ENCODE measurements at places on chromosomes 6 and 20.

GRCh38 chr20:48749437-48749836, 78.4 kb downstream of the PREX1 start:
- no peak for DNase-seq

DNA sequence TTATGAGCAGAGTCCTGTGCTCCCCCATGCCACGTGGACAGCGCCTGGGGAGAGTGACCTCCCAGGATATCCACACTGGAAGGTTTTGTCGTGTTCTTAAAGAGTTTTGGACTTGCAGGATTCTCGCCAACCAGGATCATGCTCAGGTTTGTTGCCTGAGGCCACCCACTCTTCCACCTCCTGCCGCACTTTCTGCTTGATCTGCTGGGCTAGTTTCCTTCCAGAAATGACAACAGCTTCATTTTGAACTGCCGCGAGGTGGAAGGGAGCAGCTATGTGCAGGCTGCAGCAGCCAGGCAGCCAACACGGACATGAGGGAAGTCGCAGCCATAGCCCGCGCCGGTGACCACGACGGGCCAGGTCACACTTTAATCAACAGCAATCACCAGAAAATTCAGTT, 27.7 kb upstream of the SEC63 start:
- DNase-seq = no peak

- DNase-seq = no peak
Observed at GRCh38 chr20:20212675-20213096, 155.2 kb upstream of the INSM1 start.

DNA sequence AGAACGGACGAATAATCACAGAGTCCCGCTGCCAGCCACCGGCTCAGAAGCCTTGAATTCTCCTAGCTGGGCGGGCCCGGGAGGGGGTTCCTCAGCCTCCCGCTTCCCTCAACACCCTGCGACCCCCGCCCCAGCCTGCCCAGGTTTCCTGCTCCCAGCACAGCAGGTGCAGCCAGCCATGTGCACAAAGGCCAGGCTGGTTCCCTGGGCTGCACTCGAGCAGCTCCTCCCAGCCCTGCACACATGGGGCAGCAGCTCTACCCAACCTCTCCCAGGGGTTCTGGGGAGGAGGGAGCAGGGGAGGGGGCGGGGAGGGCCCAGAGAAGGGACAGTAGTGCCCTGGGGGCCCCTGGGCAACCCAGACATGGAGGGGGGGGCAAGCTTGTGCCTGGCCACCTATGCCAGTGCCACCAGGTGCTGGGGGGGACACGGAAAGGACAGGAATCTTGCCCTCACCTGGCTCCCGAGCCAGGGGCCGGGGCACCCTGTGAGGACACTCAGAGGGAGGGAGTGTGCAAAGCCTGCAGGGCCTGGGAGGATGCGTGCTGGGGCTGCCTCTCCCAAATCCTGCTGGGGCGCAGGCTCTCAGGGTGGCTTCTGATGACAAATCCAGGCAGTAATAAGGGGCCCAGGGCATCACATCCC, 1.2 kb upstream of the NTSR1 start:
- DNase-seq = no peak

DNA sequence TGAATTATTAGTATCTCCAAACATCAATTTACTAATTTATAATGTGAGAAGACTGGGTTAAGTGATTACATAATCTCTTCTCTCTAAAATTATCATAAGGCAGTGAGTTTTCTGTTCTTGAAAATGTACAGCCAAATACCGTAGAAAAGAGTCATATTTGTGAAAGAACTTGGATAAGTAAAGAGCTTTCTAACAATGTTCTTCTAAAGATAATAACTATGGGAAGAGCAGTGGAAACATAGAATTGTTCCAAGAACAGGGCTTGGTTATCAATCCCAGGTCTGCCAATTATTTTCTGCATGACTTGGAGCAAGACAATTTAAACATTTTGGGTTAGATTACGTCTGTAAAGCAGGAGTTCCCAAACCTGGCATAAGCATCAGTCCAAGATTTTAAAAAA, 198.1 kb upstream of the SGK1 start:
- DNase-seq = no peak

GRCh38 chr6:83867527-83868161, 8.2 kb downstream of the CYB5R4 start:
- peak; percentile 98 for DNase-seq

- no peak for DNase-seq
Observed at GRCh38 chr6:23414051-23414445, 712.0 kb upstream of the NRSN1 start.

- peak; percentile 43 for DNase-seq
Observed at GRCh38 chr6:139376017-139376330, 1.5 kb upstream of the CITED2 start.

GRCh38 chr6:139027620-139028182, 844 bp upstream of the ABRACL start:
- DNase-seq = peak; percentile 54

DNA sequence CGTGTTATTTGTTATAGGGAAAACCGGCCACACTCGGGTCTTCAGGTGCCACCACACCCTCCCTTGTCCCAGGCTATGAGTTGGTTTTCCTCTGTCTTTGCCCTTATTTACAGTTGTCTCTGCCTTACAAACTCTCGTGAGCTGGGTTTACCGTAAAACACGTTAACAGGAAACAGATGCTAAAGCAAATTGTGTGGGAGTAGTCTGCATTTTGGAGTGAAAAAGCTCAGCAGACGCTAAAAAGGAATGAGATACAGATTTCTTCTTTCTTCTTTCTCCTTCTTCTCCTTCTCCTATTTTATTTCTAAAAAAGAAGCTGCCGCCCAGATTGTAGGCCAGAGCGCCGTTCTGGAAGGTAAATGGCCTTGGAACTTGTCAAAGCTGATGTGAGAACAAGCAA, 51.9 kb downstream of the APCDD1L start:
- DNase-seq = no peak

- peak; percentile 92 for DNase-seq
Observed at GRCh38 chr6:32969685-32970412, 1.5 kb downstream of the BRD2 start.

GRCh38 chr20:32820698-32821377, 1.1 kb downstream of the MAPRE1 start:
- no peak for DNase-seq
